ENCODE measurements at places on chromosomes 13 and 19.

- no peak for DNase-seq
These were observed 1.2 kb downstream of the MKNK2 start for GRCh38 chr19:2049741-2050348.

- DNase-seq: no peak
These were observed 1661.3 kb upstream of the MIR17HG start for GRCh38 chr13:89686171-89686570.

- no peak for DNase-seq
These were observed 66.6 kb downstream of the RUBCNL start for GRCh38 chr13:46320406-46320805.

DNA sequence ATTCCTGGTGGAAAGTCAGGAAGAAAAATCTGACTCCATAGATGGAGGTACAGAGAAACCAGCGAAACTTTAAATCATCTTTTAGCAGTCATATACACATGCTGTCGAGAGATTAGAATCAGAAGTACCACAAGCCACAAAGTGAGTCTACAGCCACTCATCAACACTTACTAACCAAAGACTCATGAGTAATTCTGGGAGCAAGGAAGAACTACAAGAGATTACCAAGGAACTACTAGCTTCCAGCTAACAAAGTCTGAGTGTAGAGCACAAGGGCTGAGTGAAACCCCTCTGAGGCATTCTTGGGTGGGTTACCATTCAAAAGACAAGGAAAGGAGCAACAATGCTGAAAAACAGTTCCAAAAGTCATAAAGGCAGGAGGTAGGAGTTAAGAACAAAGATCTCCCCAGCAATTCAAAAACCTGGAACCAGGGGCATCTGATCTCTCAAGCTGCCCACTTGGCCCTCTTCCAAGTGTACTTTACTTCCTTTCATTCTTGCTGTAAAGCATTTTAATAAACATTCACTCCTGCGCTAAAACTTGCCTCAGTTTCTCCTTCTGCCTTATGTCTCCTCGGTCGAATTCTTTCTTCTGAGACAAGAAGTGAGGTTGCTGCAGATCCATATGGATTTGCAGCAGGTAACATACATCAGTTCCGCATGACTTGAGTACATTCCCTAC, 13.0 kb downstream of the RBM26 start:
- DNase-seq: no peak

DNA sequence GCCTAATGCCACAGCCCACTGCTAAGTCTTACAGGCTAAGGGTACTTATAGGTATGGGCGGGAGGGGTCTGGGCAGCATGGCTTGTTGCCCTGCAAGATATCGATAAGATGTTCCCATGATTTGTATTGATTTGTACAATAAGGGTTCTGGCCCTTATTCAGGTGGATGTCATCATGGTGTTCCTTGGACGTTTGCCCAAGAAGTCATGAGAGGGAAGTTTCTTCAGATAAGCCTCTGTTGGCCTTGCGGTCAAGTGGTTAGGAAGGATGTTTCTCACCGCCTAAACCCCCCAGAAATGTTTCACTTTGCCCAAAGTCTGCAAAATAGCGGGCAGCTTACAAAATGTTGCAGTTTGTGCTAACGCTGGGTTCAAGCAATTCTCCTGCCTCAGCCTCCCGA, 7.3 kb downstream of the PARP4 start:
- DNase-seq: no peak

GRCh38 chr13:96415831-96416385, 326.0 kb downstream of the HS6ST3 start:
- no peak for DNase-seq

- no peak for DNase-seq
These were observed 34.3 kb downstream of the ZNRF4 start for GRCh38 chr19:5489551-5489950.

DNA sequence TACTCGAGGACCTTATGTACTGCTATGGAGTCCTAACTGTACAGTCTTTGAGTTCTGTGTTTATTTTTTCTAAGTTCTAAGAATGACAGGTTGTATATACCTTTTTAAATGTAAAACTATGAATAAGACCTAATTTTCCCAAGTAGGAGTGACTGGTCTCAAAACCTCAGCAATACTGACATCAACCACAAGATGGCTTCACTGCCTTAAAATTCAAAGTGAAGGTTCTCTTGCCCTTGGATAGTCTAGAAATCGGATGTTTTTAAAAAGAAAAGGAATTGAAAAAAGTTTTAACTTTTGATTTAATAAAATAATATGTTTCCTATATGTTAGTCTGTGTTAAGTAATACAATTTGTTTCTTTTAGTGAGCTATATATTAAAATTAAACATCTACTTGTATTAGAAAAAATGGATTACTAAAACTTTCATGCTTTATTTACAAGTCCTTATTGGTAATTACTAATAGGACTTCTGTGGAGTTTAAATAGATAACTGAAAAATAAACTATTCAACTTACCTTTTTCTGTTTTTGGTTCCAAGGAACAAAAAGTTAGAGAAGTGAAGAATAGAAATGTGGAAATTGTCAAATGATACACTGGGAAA, 52.0 kb downstream of the TDRD3 start:
- no peak for DNase-seq

GRCh38 chr19:32606289-32606688, 25.3 kb downstream of the PDCD5 start:
- DNase-seq: no peak

GRCh38 chr13:111168107-111168506, 53.0 kb downstream of the ARHGEF7 start:
- DNase-seq: no peak

GRCh38 chr13:35190241-35190640, 248.2 kb downstream of the NBEA start:
- DNase-seq: no peak

- DNase-seq: no peak
These were observed 38.0 kb upstream of the C13orf42 start for GRCh38 chr13:51148952-51149573.

- DNase-seq: no peak
These were observed 617.2 kb downstream of the DCT start for GRCh38 chr13:93862259-93862658.
